ENCODE measurements at places on chromosomes 5 and 9.

DNA sequence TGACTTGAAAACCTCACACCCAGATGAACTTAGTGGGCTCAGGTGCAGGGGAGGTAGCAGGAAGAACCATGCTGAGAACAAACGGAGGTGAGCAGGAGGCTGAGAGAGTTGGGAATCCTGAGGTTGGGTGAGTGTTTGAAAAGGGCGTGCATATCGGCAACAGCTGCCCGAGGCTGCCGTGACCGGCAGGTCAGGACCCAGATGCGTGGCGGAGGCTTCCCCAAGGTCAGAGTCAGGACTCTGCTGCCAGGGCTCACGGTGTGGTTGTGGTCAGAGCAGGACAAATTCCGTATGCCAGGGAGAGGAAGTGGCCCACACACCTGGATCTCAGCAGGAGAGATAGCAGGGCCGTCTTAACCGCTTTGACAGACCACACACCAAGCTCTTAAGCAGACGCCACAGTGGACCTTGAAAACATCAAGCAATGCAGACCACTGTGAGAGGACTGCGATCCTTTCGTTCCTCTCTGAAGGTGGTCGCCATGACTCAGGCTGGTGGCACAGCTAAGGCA is 43.1 kb downstream of the ADAMTS16 start:
- no peak for DNase-seq

GRCh38 chr9:128233817-128234406 is 30.7 kb downstream of the DNM1 start:
- DNase-seq = no peak

- no peak for DNase-seq
These were observed 8.5 kb upstream of the EXOSC2 start for GRCh38 chr9:130685104-130685503.

- DNase-seq = no peak
These were observed 9.4 kb downstream of the ERAP2 start for GRCh38 chr5:96885518-96886338.

DNA sequence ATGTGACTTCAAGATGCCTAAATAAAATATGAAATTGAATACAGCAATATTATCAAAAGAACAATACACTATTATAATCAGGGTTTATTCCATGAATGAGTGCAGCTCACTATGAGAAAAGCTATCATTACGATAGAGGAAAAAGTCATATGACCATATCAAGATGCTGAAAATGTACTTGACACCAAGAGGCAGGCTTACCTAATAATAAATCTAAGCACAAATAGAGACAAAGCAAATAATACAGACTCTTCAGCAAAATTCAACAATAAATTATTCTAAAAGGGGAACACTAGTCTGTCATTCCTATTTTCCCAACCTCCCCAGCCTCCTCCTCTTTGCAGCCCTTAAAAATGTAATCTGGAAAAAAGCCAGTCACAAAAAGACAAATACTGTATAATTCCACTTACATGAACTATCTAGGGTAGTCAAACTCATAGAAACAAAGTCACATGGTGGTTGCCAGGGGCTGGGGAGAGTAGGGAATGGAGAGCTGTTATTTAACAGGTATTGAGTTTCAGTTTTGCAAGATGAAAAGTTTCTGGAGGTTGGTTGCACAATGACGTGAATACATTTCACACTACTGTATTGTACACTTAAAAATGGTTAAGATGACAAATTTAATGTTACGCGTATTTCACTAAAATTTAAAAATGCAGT is 148.4 kb downstream of the NFIB start:
- no peak for DNase-seq

DNA sequence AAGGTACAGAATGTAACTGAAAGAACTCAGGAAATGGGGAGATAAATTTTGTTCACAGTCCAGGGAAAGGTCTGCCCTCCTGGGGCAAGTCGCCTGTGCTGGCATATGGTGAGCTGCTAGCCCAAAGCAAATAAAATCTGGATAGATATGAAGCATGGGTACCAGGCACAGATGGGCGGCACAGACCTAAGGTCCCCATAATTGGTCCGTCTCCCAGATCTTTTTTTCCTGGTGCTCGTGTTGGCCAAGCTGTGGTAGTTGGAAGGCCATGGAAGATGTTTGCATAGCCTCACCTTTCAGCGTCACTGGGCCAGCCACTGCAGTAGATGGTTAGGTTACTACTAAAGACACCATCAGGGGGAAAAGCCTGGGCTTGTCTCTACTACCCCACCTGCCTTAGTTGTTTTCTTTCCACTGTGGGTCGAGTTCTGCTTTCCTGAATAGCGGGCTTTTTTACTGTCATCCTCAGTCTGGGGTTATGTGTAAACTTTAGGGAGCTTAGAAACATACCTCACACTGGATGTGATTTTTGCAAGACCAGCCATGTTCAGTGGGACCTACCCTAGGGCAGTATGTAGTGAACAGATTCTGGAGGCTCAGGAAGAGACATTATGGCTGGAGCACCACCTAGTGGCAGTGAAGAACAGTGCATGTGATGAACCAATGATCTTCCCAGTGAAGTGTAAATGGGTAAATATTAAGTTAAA is 24.2 kb upstream of the GLRX start:
- DNase-seq = peak; percentile 45

DNA sequence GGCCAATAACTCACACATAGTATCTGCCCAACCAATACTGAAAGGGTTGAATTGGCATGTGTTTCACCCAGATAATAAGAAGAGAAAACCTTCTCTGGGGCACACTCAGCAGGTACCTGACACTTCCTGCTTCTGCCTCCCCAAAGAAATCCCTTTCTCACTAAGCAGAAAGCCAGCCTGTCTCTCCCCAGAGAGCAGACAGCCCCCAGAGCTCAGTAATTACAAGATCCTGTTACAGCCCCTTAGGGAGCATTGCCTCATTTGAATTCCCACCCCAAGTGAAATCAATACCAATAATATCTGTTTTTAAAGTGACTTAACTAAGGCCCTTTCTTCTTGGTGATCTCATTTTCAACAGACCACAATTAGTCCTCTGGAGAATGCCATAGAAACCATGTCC is 38.5 kb upstream of the FOXI1 start:
- DNase-seq = no peak

- DNase-seq = no peak
These were observed 84.9 kb downstream of the KLHL3 start for GRCh38 chr5:137651022-137651421.

DNA sequence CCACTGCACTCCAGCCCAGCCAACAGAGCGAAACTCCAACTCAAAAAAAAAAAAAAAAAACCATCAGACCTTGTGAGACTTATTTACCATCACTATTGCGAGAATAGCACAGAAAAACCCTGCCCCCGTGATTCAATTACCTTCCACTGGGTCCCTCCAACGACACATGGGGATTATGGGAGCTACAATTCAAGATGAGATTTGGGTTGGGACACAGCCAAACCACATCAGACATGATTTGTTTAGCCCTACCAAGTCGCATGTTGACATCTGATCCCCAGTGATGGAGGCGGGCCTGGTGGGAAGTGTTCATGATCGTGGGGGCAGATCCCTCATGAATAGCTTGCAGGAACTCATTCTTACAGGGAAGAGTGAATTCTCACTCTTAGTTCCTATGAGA is 26.6 kb downstream of the MYO10 start:
- no peak for DNase-seq

DNA sequence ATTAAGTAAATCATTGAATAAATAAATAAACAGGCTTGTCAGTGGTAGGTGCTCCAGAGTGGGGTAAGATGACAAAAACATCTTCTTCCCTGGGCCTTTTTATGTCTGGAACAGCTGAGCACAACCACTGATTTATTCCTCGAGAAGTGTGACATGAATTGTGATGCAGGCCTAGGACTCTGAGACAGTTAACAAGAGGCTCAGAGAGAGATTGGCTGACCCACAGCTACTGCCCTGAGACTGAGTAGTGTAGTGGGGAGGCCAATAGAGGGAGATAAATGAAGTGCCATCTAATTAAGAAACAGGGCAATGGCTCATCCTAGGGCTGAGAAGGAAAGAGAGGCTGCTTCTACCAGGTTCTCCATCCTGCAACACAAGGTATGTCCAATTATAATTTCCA is 369.3 kb upstream of the TRPC7 start:
- DNase-seq = no peak
